ENCODE measurements at places on chromosomes 6 and 20.
A peak's percentile ranks its signal among the peaks of the same experiment; 100 is the strongest.

- no peak for DNase-seq
Observed at GRCh38 chr6:73017476-73017875, 207.8 kb downstream of the KHDC1L start.

DNA sequence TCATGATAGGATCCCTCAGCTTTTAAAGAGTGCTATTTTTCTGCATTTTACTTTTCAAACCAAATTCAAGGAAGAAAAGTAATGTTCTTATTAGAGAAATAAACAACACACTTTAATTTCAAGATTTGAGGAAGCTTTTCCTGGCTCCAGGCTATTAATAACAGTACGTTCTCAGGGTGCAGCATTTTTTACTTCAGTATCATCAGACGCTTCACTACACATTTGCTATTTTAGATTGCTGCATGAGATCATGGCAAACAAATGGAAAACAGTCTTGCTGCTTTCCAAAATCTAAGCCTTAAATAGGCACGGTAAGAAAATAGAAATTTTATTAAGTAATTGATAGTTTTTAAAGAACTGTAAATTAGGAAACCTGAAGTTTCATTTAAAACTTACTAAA is 253.6 kb upstream of the EXOC2 start:
- no peak for DNase-seq

- DNase-seq, result no peak
Observed at GRCh38 chr20:3734111-3734843, 1.8 kb downstream of the HSPA12B start.

- no peak for DNase-seq
Observed at GRCh38 chr6:15427331-15428070, 181.6 kb downstream of the JARID2 start.

DNA sequence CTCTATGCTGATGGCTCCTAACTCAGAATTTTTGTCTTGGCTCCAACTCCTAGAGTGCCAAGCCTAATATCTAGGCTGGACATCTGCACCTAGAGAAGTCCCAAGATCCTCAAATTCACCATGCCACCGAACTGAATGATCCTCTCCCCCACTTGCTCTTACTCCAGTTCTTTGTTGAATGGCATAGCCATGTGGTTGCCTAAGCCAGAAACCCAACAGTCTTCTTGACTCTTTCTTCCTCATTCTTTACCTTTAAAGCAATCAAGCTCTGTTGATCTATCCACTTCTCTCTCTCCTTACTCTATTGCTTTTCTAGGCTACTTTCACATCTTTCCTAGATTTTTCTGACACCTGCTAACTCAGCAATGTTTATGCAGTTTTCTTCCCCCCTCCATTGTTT is 126.5 kb upstream of the FOXO3 start:
- no peak for DNase-seq

DNA sequence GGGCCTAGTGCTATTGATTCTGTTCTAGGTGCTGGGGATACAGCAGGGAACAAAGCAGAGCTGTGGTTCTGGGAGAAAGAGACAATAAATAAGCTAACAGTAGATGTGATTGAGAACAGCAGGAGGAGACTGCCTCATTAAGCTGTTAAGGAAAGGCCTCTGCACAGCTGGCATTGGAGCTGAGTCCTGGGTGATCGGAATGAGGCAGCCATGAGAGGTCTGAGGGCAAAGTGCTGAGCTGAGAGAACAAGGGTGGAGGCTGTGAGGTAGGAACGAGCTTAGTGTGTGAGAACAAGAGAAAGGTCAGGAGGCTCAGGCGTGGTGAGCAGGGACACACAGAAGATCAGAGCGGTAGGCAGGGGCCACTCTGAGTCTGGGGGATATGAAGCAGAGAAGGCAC is 18.3 kb downstream of the DDX27 start:
- DNase-seq, result no peak

- no peak for DNase-seq
Observed at GRCh38 chr20:51463998-51464397, 78.5 kb downstream of the NFATC2 start.

DNA sequence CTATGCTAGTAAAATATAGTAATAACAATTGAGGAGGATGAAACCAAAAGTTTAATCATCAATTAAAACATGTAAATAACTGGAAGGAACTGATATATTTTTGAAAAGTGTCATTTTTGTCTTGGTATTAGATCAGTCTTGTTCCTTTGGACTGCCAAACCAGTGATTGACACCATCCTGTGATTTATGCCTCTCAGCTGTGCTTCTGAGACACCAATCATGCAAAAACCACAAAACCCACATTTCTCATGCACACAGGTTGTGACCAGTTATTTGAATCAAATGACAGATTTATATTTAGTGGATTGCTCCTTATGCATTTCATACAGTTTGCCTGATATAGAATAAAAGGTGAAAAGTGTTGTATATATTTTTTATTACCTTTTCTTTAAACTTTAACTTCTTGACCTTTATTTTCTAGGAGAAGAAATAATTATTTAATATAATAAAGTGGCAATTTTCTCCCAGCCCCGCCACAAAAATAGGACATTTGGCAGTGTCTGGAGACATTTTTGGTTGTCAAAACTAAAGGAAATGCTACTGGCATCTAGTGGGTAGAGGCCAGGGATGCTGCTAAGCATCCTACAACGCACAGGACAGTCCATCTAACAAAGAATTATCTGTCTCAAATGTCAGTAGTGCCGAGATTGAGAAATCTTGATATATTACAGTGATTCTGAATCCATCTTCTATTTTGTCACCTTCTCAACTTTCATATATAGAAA is 383.6 kb downstream of the BCKDHB start:
- DNase-seq, result no peak

- no peak for DNase-seq
Observed at GRCh38 chr20:64081624-64081964, 1.7 kb downstream of the OPRL1 start.

GRCh38 chr6:107110200-107110599 is 5.1 kb downstream of the BEND3 start:
- no peak for DNase-seq

GRCh38 chr6:33716379-33716778 is 4.9 kb upstream of the UQCC2 start:
- no peak for DNase-seq

- DNase-seq, result no peak
Observed at GRCh38 chr20:313948-314347, 11.4 kb upstream of the SOX12 start.

- DNase-seq, result peak; percentile 63
Observed at GRCh38 chr6:147117580-147117979, 86.6 kb upstream of the STXBP5 start.

GRCh38 chr6:108365478-108365877 is 70.6 kb downstream of the AFG1L start:
- no peak for DNase-seq

Measured in cardiac muscle cell (in vitro differentiated cells and primary cell).